ENCODE measurements at places on chromosomes 11 and 22.

GRCh38 chr11:110530900-110531741 lies 101.4 kb downstream of the FDX1 start:
- no peak for DNase-seq

DNA sequence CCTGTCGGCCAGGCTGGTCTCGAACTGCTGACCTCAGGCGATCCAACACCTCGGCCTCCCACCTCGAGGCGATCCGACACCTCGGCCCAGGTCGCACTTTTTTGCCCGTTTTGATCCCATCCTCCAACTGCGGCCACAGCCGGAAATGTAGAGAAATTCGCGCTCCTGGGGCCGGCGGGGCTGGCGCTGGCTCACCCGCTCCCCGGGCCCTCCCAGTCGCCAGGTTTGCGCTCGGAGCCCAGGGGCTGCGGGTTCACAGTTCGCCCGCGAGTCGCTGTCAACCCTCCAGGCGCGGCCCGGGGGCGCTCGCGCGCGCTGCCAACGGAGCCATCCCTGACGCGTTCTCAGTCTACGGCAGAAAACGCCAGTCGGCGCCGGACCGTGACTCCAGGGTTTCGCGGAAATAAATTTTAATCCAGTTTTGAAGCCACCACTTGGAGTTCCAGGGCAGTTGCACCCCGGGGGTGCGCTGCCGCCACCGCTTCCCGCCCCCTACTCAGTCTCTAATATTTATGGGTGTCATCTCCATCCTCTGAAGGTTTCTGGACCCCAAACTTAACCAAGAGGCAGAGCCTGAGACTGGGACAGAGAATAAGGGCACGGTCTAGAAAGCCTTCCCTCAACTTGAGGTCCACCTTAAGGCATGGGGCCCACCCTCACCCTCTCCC lies 1.5 kb upstream of the KLHDC7B start:
- DNase-seq, result no peak

DNA sequence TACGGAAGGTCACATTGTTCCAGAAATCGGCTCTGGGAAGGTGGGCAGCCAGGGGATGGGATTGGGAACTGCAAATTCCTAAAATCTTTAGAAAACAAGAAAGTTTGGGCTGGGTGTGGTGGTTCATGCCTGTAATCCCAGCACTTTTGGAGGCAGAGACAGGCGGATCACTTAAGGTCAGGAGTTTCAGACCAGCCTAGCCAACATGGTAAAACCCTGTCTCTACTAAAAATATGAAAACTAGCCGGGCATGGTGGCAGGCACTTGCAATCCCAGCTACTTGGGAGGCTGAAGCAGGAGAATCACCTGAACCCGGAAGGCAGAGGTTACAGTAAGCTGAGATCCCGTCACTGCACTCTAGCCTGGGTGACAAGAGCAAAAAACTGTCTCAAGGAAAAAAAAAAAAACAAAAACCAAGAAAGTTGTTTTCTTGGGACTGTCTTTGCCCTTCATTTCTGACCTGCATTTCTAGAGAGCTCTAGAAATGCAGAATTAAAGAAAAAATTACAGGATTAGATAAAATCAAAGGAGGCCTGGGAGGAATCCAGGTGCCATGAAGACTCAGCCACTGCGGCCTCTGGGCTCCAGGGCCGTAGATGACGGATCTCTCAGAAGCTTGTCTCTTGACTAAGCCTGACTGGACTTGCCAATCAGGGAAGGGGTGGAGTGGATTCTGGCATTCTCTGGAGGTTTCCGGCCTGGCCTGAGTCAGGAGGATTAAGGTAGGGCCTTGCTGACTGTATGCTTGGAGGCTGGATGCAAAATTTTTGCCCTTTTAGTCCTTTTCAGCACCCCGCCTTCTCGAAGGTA lies 5.3 kb upstream of the MALAT1 start:
- DNase-seq, result no peak

DNA sequence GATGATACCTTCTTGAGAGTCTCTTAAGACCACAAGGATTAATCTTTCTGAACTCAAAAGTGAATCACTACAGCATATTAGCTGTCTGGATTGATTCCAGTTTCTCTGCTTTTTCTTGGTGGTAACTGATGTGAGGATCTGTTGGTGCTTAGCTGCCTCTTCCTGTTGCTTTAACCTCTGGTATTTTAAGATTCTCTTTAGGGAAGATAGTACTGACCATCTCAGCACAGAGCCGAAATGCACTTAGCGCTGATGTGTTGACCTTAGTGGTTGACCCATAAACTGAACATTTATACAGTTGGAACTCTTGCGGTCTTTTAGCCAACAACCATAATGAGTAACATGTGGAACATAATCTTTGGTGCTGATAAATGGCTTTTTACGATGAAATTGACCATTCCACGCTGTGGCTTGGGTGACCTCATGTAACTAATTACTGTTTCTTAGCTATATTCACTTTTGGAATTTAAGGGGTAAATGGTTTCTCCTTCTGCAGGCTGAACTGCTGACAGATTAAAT lies 33.7 kb downstream of the APLP2 start:
- no peak for DNase-seq

GRCh38 chr11:70796648-70797227 lies 398.4 kb downstream of the CTTN start:
- no peak for DNase-seq

GRCh38 chr22:37148742-37149665 lies 712 bp downstream of the IL2RB start:
- no peak for DNase-seq

- DNase-seq, result no peak
These were observed 58.5 kb downstream of the GUCY1A2 start for GRCh38 chr11:106959800-106960199.

- no peak for DNase-seq
These were observed 91.4 kb downstream of the RPL27A start for GRCh38 chr11:8773916-8774539.

GRCh38 chr11:75478783-75479596 lies 46.0 kb upstream of the KLHL35 start:
- no peak for DNase-seq

DNA sequence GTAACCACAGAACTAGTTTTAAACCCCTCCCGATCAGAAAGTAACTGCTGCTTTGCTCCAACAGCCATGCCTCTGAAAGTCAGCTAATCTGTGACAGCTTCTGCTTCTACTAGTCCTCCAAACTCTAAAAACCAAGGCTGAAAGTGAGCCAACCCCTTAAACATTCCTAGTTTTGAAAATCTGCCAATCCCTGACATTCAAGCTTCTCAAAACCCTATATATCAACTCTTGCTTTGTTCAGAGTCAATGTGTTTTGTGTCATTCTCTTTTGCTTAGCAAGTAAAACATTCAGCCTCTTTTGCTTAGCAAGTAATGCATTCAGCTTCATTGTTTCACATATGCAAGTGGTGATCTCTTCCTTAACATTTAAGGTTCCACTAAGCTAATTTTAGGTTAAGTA lies 56.9 kb downstream of the ATG16L2 start:
- DNase-seq, result no peak

GRCh38 chr11:124075841-124076651 lies 34.9 kb upstream of the OR10G7 start:
- no peak for DNase-seq

DNA sequence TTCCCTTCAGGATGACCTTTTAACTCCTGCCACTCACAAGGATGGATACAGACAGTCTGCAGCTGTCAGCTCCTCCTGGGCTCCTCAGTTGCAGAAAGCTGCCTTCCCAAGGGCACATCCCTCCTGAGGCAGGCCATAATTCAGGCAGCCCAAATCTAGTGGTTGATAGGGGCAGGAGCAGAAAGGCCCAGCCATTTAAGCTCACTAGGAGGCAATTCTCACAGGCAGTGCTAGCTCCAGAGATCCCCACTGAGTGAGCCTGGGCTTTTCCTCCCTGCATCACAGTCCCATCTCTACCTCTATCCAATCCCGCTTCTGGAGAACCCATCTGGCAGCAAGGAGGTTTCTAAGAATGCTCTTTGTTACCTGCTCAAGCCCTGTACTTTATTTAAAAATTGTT lies 200.6 kb downstream of the ARHGAP42 start:
- DNase-seq, result no peak

- DNase-seq, result no peak
These were observed 77.2 kb upstream of the PPARA start for GRCh38 chr22:46072981-46073682.

DNA sequence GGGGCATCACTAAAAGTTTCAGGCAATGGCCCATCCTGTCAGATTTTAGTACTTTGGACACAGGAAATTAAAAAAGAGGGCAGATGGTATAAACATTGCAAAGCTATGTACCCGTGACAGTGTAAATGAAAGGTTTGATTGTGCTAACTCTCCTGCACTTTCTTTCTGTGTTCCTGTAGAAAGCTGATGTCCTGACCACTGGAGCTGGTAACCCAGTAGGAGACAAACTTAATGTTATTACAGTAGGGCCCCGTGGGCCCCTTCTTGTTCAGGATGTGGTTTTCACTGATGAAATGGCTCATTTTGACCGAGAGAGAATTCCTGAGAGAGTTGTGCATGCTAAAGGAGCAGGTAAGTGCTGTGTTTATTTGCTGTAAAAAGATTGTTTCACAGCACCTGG lies 10.3 kb downstream of the CAT start:
- DNase-seq, result peak; percentile 11

- no peak for DNase-seq
These were observed 11.8 kb downstream of the KCTD14 start for GRCh38 chr11:78011301-78011700.

- no peak for DNase-seq
These were observed 2.8 kb downstream of the ROBO4 start for GRCh38 chr11:124894606-124895430.

- DNase-seq, result no peak
These were observed 358.2 kb downstream of the DDX10 start for GRCh38 chr11:109023036-109023435.

GRCh38 chr22:35622191-35622913 lies 5.2 kb upstream of the MB start:
- no peak for DNase-seq

DNA sequence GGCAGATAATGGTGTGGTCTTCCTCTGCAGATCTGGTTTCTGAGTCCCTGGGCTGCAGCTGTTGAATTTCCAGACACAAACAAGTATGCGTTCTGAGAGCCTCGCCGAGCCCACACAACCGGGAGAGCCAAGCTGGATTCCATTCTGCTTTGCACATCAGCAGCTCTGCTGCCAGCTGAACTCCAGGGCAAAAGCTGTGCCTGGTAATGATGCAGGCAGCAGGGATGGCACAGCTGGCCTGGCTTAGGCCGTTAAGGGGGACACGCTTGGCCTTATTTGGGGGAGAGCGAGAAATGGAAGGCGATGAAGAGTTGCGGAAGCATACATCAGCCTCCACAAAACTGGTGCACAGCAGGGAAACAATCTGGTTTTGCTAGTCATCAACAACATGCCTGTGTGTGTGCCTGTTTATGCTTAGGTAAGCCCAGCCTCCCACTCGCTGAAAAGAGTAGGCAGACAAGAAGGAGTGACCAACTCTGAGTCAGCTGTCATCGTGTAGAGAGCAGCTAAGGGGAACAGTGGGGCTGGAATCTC lies 25.1 kb downstream of the ADAMTS8 start:
- no peak for DNase-seq

DNA sequence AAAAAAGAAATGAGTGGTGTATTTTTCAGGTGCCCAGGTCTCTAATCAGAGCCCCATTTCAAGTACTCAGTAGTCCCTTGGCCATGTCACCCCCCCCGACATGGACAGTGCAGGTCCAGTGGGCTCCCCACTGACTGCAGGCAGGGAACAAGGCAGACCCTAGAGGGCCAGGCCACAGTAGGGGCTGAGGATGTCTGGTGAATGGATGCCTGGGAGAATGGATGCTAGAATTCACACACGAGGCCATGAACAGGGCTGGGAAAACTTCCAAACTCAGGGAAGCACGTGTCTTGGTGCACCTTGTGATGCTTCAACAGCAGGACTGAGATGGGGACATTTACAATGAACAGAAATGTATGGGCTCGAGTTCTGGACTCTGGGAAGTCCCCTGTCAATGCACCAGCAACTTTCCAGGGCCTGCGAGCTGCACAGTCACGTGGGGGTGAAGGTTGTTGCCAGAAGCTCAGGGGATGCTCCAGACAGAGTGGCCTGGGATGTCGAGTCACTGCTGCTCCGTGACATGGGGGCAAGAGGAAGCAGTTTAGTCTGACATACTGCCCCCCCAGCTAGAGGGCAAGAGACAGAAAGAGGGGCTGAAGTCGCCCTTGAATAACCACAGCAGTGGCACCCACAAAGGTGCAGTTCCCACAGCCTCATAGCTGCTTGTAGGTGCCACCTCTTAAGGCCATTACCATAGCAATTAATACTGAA lies 3.1 kb downstream of the APOBEC3G start:
- DNase-seq, result no peak

GRCh38 chr11:32034680-32035079 lies 56.2 kb upstream of the RCN1 start:
- no peak for DNase-seq

DNA sequence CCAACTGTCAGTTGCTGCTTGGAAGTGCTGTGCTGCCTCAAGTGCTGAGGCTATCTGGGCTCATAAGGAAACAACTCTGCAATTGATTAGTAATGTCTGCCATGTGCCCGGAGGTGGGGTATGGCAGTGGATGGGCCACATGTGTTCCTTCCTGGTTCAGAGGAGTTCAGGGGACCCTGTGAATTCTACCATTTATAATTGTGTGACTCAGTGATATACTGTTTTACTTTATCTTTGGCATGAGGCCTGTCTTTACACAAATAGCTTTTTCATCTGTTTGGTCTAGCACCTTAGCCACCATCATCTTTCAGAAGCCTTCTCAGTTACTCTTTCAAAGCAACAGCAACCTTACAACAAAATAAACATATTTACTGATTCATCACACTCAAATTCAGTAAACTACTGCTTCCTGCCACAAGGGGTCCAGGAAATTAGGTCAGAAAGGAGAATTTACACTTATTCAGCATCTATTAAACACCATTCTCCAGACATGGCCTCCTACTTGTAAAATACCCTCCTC lies 20.9 kb downstream of the DKK3 start:
- DNase-seq, result no peak

DNA sequence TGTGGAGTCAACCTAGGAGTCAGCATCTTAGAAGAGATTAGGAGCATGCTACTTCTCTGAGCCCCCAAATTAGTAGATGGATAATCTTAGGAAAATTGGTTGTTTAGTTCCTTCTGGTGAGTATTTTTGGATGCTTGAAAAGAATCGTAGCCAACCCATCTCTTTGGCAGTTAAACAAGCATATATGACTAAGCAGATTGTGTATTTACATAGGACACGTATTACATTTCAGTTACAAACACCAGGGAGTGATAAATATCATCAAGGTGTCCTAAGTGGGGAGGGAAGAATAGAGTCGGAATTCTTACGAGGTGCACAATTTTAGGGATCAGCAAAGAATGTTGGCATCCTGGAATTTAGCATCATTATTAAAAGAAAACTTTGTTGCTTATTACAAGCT lies 13.5 kb downstream of the PLET1 start:
- DNase-seq, result no peak

DNA sequence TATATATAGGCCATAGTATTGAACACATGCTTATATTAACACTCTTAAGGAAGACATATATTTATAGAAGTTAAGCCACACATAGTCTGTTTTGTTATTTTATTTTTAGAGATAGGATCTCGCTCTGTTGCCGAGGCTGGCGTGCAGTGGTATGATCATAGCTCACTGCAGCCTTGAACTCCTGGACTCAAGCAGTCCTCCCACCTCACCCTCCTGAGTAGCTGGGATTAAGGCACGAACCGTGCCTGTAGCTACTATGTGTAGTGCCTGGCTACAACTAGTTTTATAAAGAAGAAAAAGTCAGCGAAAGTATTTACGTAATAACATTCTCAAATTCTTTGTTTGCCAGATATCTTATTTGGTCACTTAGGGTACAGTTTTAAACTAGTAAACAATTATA lies 5.6 kb upstream of the UCP2 start:
- DNase-seq, result no peak

Data from GM18507 (cell line).